ENCODE measurements at places on chromosomes 4 and X.

DNA sequence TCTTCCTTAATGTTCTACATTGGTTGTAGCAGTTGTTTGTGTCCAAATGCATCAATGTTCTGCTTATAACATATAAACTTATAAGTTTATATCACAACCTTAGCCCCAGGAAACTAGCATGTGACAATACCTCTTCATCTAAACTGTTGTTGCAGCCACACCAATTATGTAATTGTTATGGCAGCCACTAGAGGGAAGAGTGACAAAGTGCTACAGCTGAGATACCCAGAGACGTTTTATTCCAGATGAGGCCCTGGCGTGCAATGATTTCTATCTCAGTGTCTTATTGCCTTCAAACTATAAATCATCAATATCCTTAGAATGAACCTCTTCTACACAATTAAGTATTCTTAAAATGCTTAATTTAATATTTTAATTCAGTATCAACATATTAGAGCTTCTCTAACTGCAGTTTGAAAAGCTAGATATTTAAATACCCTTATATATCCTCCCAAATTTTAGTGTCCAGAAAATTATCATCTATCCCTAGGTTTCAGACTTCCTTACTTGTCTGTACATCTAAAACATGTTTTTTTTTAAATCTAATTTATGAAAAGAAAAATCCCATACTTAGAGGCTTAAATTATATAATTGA, 171.6 kb downstream of the PCDH10 start:
- DNase-seq: no peak

DNA sequence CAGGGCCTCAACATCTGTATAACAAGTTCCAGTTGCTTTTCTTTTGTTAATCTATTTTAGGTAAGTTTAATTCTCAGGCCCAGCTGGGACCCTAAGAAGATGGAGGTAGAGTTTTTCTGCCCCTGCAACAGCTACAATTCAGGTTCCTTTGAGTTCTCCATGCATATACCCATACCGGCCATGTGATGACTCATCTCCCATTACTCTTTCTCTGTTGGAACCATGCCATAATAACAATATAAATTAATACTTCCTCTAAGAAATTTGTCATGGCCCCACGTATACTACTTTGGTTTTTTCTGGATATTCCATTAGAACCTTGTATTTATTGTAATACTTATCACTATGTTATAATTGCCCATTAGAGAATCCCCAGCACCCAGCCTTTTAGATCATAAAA, 1.3 kb upstream of the INTU start:
- DNase-seq: no peak

GRCh38 chrX:68072041-68072440, 361.3 kb downstream of the OPHN1 start:
- no peak for DNase-seq

DNA sequence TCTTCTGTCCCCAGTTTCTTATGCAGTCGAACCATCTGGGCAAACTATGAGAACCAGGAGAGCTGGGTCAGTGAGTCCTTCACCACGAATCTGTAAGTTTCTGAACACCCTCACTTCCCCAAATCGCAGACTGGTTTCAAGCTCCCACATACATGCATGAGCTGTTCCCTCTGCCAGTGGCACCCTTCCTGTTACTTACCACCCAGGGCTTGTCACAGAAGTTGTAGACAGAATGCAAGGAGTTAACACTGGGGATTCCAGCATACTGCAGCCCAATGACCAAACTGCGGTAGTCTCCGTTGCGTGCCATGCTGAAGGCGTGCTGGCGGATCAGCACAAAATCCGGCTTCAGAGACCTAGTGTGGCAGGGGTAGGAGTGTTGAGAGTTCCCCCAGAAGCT, 14.6 kb downstream of the SYN1 start:
- no peak for DNase-seq

DNA sequence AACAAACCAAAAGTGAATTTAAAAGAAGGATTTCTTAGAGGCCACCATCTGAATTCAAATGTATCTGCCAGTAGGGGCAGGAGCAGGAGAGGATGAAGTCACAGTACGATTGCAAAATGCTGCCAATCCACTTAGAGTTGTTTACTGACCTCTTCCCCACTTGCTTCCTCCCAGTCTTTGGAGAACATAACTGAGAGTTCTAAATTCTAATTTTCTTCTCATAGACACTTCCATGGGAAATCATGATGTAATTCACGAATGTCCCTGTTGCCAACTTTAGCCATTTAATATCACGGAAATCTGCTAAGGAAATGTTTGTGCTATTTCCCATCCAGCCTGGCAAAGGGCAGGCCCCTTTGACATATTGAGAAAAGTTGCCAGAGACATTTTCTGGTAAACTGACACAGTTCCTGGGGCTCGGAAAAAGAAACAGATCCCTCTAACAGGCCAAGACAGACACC, 33.6 kb upstream of the NOCT start:
- DNase-seq: no peak

DNA sequence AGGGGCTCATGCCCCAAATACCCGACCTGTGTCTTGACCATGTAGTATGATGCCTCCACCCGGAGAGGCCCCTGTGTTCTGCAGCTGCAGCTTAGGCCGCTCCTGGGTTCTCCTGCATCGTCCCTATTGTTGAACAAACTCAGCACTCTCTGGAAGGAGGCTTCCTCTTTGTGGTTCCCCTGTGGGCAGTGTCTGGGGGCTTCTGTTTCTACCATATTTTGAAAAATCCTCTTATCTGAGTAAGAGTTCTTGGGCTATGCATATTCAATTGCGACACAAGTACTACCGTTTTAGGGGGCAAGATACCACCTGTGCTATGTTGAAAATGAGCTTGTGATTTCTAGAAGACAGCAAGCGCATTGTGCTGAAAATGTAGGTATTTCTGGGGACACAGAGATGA, 276.6 kb downstream of the DHRSX start:
- no peak for DNase-seq

- DNase-seq: no peak
These were observed 175.7 kb upstream of the SPIN4 start for GRCh38 chrX:63526863-63527262.

DNA sequence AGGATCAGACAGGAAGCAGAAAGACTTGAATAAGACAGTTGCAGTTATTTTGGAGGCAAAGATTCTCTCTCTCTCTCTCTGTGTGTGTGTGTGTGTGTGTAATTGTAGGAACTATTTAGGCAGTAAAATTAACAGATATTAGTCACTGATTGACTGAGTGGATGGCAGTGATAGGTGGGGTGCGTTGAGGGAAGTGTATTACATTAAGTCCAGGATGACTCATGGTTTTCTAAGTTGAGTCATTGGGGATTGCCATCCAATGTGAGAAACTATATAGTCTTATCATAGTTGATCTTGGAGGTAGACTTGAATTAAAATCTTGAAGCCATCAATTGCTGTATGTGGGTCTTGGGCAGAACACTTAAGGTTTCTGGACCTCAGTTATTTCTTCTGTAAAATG, 75.4 kb downstream of the AR start:
- DNase-seq: no peak

DNA sequence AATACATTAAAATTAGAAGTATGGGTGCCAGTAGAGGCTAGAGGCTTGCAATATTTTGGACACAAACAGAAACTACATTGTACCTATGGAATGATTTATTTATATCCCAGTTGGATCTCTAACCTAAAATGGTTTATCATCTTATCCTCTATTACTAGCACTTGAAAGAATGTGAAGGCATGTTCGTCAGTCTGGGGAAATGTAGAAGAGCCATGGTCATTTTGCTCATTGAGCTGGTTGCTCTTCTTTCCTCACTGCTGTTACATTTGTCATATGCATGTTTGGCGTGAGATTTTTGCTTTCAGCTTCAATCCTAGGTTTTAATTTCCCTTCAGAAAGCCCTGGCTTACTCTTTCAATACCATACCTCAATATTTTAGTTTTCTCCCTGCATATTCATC, 82.4 kb upstream of the MYOZ2 start:
- no peak for DNase-seq

- no peak for DNase-seq
These were observed 53.2 kb downstream of the MXRA5 start for GRCh38 chrX:3293251-3293650.

DNA sequence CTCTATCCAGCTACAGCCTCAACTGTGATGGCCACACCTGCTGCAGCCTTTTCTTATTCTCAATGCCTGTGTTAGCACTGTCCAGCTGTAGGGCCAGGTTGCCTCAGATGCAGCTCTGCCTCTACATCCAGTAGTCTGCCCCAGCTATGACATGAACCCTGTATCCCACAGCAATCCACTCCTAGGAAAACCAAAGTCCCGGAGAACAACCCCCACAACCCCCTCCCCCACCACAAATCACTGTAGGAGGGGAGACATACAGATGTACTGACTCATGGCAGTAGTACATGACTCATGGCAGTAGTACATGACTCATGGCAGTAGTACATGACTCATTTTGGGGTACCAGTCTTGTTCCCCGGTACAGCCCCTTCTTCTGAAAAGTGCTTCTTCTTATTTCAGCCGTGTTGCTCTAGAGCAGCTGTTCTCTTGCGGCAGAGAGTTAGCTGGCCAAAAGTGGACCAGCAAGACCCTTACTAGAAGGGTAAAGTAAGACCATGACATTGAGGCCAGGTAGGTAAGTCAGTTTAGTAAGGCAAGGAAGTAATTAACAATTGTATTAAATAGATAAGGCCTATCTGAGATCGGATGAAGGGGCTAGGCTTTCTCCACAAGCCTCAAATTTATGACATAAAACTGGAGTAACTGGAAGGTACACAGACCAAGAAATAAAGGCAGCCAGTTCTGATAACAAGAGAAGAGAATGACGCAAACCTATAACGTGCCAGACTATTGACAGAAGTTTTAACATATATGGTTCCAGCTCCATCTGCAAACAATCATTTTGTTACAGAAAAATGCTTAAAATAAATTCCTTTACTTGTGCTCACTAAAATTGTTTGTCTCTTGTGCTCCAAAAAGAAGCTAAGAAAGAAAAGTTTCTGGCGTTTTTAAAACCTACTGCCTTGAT, 221.4 kb downstream of the TACR3 start:
- no peak for DNase-seq

DNA sequence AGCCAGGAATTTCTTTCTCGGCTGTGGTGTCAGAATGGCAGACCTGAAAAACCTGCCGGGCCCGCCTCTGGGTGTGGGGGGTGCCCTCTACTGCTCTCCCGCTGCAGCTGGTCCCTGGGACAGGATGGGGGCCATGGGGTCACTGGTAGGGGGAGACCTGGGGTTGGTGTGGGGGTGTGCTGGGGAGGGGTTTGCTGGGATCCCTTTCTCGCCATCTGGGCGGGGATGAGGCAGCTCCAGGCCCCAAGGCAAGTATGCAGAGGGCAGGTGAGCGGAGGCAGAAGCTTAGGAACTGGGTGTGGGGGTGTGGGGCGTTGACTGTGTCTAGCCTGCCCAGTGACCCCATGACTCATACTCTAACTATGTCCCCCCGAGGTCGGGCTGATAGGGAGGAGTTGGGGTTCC, 884 bp downstream of the CCDC120 start:
- no peak for DNase-seq

DNA sequence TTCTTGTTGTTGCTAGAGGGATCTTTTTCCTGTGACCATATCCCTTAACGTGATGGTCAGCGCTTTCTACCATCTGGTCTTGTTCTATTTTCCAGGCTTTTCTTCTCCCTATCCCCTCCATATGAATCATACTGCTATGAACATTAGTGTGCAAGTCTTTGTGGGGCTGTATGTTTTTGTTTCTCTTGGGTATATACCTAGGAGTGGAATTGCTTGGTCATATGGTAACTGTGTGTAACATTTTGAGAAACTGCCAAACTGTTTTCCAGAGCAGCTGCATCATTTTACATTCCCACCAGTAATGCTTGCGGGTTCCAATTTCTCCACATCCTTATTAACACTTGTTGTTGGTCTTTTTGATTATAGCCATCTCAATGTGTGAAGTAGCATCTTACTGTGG, 121.4 kb downstream of the SPRY1 start:
- no peak for DNase-seq

- no peak for DNase-seq
These were observed 125.5 kb downstream of the IL15 start for GRCh38 chr4:141761926-141762325.

- no peak for DNase-seq
These were observed 87.5 kb downstream of the CNOT6L start for GRCh38 chr4:77731656-77732055.

- DNase-seq: no peak
These were observed 47.9 kb upstream of the RBPJ start for GRCh38 chr4:26272654-26273615.

- no peak for DNase-seq
These were observed 75.9 kb downstream of the SHISA3 start for GRCh38 chr4:42473071-42473684.

GRCh38 chr4:41346306-41347061, 89.8 kb downstream of the UCHL1 start:
- DNase-seq: no peak

- DNase-seq: no peak
These were observed 230.0 kb upstream of the GPC4 start for GRCh38 chrX:133645256-133645655.

DNA sequence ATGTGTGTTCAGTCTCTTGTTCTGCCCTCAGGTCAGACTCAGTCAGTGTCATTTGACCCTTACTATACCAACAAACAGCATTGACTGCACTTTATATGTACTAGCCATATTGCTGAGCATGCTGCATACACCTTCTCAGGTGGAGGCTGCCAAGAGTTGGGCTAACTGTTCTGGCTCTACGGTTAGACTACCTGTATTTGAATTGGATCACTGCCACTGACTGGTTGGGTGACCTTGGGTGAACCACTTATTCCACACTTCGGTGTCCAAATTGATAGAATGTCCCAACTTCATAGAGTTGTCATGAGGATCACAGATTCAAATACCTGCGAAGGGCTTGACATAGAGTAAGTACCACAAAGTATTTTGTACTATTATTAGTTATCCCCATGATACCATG, 91.2 kb upstream of the GPR50 start:
- DNase-seq: no peak

DNA sequence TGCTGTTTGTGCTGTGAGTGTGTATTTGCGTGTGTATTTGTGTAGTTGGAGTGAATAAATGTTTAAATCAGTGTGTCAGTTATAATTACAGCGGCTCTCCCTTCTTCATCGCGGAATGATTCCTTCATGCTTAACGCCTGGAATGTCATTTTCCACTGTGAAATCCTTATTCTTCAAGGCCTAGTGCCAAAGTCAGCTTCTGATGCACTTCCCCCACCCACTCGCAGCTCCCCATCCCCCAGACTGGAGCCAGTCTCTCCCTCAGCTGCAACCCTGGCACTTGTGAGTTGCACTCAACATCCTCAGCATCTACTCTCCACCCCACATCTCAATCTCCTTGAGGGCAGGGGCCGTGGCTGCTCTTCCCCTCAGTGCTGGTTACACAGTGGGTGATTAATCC, 583.0 kb downstream of the BCOR start:
- DNase-seq: no peak

- DNase-seq: no peak
These were observed 133.6 kb upstream of the CPEB2 start for GRCh38 chr4:14868426-14869395.

GRCh38 chr4:101464596-101464995, 117.3 kb upstream of the PPP3CA start:
- DNase-seq: no peak

Data from stimulated activated CD8-positive, alpha-beta memory T cell treated with anti-CD3 and anti-CD28 coated beads, Interleukin-7, amount 100 ng/mL, for 24 hours (primary cell).